ENCODE measurements at places on chromosomes 4 and X.

DNA sequence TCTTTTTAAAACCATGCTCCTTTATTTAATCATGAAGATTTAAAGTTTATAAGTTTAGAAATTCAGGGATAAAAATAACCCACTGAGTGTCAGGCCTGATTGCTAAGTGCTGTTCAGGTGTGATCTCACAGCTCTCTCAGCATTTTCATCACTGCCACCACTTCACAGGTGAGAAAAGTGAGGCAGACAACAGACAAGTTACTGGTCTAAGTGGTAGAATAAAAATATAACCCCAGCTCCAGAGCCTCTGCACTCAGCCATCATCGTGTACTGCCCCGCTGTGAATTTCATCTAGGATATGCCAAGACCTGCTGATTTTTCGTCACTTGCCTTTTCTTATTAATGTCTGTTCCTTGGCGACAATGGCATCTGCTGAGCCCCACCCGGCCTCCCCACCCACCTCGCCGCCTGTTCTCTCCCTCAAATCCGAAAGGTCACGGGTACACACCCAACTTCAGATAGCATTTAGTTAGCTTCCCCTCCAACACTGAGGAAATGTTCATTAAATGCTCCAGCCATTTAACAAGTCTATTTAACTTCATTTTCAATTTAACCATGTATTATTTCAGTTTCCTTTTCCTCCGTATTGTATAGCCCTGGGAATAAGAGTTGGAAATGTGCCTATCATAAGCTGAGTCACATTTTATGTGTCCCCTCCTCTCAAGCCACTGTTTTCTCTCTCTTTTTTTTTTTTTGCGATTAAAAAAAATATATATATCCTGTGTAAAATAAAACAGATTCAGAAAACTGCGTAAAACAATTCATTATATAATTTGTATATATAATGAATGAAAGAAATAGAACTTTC is 236.5 kb downstream of the CBR4 start:
- no peak for DNase-seq

DNA sequence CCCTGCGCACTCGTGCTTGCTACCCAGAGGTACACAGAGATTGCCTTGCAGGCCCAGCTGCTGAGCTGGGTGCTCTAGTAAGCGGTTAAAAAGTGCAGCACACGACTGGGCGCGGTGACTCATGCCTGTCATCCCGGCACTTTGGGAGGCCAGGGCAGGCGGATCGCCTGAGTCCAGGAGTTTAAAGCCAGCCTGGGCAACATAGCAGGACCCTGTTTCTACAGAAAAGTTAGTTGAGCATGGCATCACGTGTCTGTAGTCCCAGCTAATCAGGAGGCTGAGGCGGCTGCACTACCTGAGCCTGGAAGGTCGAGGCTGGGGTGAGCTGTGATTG is 5.5 kb downstream of the UVSSA start:
- DNase-seq: no peak

GRCh38 chrX:27336466-27337091 is 126.6 kb downstream of the PPP4R3C start:
- no peak for DNase-seq

GRCh38 chr4:184389978-184390900 is 84.1 kb downstream of the IRF2 start:
- no peak for DNase-seq

- no peak for DNase-seq
These were observed 3.2 kb downstream of the SPON2 start for GRCh38 chr4:1169171-1169671.

GRCh38 chr4:109125084-109125483 is 177.4 kb downstream of the COL25A1 start:
- DNase-seq: no peak

GRCh38 chrX:134174273-134174660 is 62.7 kb upstream of the CCDC160 start:
- DNase-seq: no peak

GRCh38 chr4:108384544-108384943 is 215.8 kb upstream of the LEF1 start:
- peak; percentile 24 for DNase-seq

GRCh38 chrX:22542641-22543040 is 269.9 kb downstream of the CBLL2 start:
- no peak for DNase-seq

All from DMS79 treated with DMSO at 0.1 percent for 48 hours (cell line).